Stimulated activated CD8-positive, alpha-beta memory T cell treated with anti-CD3 and anti-CD28 coated beads, Interleukin-12 subunit alpha, Interleukin-12 subunit beta, amount 100 ng/mL, for 1 hour (primary cell): ENCODE measurements at places on chromosomes 12 and 14.

- no peak for DNase-seq
Measured at GRCh38 chr14:59283361-59283760, 94.9 kb downstream of the DAAM1 start.

DNA sequence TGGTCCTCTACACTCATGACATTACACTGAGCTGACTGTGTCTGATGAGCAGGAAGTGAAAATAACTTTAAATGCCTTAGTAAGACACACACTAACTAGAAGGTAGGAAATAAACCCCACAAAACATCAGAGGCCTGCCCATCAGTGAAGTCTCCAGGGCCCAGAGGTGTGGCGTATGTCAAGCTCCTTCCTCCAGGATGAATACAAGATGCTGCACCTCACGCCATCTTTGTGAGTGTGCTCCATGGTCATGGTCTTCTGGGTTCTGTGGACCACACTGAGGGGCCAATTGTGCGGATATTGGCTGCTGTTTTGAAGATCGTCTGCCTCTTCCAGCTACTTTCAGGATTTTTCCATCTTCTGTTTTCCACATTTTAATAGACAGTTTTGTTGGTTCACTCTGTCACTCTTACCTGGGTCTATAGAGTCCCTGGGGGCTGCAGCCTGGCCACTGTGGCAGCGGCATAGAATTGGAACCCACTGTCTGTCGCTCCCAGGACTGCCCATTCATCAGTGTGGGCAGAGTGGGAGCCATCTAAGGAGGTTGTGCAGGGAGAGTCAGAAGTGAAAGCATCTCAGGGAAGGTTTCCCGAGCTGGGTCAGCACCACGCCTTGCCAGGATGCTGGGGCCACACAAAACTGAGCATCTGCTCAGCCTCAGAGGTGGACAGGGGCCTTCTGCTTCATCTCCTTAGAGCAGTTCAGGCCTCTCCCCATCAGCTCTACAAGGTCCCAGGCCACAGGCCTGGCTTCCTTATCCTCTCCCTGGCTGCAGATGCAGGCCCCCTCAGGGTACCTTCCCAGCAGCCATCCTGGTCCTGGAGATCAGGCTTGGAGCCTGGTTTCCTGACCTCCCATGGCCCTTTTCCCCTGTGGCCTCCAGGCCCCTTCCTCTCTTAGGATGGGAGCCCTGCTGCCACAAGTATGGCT is 57.5 kb upstream of the C14orf180 start:
- DNase-seq = no peak

- no peak for DNase-seq
Measured at GRCh38 chr12:1822699-1823098, 2.3 kb downstream of the LRTM2 start.

DNA sequence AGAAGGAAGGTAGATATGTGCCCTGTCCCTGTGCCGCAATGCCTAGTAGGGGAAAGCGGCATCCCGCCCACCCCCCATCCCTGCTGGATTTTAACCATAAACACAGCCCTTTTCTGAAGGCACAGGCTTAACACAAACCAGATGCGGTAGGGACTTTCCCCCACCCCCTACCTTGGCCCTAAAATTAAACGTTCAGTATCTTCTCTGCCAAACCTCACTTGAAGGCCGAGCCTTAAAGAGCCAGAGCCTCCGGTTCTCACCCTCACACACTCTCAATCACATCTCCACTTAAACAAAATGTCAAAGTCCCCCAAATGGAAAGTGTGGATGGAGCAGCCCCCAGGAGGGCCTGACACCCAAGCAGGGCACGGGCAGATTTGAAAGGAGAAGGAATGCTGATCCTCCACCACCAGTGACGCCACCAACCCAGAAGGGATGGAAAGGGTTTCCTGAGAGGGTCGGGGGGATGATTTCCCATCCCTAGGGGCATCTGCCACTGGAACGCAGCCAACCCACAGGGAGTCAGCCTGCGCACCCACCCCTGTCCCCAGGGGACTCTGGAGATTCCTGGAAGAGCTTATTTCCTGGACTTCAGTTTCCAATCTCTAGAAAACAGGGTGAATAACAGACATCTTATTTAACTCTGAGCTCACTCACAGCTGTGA is 26.4 kb downstream of the ACTN1 start:
- no peak for DNase-seq

DNA sequence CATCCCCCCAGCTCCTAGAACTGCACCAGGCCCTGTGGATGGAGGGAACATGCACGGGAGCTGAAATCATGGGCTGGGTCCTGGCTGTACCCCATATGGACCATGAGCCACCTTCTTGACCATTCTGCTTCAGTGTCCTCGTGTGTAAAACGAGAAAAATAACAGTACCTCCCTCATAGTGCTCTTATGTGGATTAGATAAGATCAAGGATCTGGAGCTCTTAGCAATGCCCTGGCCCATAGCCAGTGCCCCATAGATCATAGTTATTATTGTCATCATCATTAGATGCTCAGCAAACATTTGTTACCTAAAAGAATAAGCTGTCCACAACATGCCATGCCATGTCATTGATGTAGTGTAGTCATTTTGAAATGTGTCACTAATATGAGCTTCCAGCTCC is 71.3 kb downstream of the SYNE3 start:
- DNase-seq = no peak

GRCh38 chr12:28550757-28551704 is 360.8 kb downstream of the CCDC91 start:
- no peak for DNase-seq

DNA sequence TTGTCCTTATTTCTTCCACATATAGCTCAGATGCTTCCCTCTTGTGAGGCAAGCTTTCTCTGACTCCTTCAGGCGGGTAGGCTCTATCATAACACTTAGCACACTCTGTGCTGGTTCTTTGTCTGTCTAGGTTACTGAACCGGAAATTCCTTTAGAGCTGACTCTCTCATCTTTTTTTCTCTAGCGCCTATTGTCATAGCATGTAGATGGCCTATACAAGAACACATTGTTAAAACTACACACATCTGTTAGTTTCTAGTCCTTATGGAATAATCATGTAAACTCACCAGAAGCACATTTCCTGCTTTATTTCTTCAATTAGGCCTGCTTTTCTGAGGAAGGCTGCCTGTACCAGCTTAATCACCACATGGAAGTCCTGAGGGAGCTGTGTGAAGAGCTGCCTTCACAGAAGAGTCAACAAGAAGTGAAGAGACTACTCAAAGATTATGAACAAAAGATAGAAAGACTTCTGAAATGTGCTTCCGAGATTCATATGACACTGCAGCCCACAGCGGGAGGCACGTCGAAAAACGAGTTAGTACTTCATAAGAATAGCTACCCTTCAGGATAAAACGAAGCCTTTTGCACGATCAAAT is 143.9 kb downstream of the SYNE2 start:
- DNase-seq = no peak

DNA sequence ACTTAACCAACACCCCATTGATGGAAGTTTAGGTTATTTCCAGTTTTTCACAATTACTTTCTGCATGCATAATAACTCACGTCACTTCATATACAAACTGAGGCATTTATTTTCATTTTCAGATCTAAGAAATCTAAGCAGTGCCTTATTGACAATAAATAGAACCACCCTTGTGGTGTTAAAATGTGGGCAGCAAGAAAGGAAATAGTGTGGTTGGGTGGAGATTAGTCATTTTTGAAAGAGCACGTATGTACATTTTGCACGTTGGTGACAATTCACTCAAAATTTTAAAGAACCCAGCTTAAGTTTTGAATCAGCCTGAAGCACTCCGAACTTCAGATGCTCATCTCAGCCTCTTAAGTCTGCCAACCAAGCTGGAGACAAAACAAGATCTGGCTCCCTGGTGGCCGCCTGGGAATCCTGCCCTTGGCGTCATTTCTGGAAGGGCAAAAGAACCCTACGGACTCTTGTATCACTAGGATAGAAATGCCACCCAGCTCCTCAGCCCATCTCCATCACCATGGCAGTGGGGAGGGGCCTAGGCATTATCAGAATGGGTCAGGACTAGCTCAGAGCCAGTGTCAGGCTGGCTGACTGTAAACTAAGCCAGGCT is 89.5 kb upstream of the BCL2L14 start:
- peak; percentile 10 for DNase-seq

GRCh38 chr14:23620177-23620702 is 15.9 kb upstream of the DHRS2 start:
- no peak for DNase-seq

DNA sequence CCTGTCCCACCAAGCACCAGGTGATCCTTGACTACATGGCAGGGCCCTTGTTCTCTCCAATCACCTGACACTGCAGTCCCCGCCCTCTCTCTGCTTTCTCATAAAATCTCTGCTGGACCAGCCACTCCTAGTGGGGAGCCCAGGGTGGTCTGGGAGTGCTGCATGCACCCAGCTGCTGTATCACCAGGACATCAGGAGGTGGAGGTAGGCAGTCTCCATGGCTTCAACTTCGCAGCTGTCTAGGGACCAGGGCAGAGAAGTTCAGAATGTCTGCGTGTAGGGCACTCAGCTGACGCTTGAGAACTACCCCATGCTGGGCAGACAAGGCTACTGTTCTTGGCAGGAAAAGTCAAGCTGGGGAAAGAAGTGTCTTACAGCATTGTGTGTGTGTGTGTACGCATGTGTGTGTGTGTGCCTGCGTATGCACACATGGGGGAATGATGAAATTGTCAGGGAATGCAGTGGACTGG is 2.6 kb downstream of the WSCD2 start:
- DNase-seq = no peak

DNA sequence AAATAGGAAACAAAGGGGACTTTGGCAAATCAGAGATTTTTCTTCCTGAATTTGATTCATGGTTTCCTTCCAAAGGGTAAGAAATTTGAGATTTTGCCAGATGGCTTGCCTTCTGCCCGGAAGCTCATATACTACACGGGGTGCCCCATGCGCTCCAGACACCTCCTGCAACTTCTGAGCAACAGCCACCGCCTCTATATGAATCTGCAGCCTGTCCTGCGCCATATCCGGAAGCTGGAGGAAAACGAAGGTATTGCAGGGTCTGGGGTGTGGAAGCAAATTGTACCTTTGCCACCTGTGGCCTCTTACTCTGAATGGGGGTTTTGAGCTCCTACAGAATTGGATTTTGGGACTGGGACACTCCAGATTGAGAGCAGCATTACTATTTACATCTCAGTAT is 63.5 kb downstream of the FRMD6 start:
- DNase-seq = no peak

- DNase-seq = no peak
Measured at GRCh38 chr12:5094986-5095385, 51.3 kb downstream of the KCNA5 start.

DNA sequence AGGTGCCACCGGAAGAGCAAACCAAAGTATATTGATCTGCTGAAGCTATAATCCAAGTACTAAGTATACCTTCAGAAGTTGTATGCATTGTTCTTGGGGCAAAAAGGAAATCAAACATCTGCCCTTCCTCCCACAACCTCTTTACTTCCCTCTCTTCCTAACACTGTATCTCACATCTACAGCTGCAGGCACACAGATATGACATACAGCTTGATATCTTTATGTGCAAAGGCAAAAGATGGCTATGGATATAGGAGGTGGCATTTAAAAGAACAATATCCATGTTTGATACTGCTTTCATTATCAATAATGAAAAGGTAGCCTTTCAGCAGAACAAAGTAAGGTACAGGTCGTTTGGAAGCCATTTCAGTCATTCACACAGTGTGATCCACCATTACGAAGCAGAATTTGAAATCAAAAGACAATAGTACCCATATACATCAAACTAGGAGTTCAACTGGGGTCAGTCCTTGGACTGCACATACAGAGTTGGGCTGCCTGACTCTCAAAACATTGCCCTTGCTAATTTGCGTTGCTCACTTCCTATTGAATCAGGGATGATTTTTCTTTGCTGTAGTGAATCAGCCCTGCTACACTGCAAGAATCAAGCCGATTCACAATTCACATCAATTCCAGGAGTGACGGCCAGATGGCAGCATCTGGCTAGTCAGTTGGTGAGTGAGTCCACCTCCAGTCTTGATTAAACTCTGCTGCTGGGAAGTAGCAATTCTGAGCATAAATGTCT is 8.9 kb downstream of the ANG start:
- peak; percentile 40 for DNase-seq

- DNase-seq = no peak
Measured at GRCh38 chr12:124872068-124872719, 8.5 kb upstream of the SCARB1 start.

DNA sequence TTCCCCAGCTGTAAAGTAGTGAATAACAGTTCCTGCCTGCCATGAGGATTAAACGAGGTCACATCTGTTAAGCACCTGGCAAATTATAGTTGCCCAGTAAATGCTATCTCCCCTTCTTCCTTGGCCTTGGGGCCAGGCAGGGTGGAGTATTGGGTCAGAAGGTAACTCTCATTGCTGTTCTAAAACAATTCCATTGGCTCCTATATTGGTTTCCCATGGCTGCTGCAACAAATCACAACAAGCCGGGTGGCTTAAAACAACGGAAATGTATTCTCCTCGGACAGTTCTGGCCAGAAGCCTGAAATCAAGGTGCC is 31.9 kb downstream of the MMAB start:
- DNase-seq = no peak

- DNase-seq = no peak
Measured at GRCh38 chr12:43982544-43982943, 146.7 kb downstream of the TMEM117 start.

DNA sequence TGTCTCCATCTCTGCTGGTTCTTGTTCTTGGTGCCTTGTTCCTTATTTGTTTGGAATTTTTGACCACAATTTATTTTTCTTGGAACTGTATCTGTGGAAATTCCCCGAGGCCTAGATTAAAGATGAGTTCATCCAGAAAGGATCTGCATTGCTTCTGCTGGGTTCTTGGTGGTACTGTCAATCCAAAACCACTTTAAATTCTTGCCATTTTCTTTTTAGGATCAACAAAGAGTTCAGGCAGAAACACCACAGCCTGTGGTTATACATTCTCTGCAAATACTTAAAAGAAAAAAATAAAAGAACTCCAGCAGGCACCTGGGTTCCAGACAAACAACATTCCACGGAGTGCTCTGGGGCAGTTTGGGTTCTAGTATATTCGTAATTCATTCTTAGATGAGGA is 6.0 kb upstream of the VAMP1 start:
- no peak for DNase-seq

- DNase-seq = no peak
Measured at GRCh38 chr12:115421796-115422709, 738.1 kb upstream of the TBX3 start.

- DNase-seq = no peak
Measured at GRCh38 chr14:85556267-85556666, 26.3 kb downstream of the FLRT2 start.

DNA sequence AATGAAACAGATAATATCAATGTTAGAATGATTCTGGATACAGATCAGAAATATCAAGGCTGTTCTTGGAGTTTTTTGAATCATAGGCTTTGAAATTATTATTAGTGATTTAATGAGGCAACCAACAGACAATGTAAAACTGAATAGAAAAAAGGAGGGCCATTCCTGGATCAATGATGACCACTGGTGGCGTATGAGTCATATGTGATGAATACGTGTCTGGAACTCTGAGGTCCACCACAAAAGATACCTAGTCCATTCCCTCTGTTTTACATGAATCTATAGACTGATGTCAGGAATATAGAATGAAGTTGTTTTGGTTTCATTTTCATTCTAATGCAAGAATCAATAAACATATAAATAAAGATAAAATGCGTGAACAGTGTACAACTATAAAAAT is 78.3 kb upstream of the RTL1 start:
- no peak for DNase-seq

- DNase-seq = no peak
Measured at GRCh38 chr12:53187145-53187899, 6.6 kb upstream of the CSAD start.
